Trophoblast cell (in vitro differentiated cells and primary cell): ENCODE measurements at places on chromosomes 7 and 10.
A peak's percentile ranks its signal among the peaks of the same experiment; 100 is the strongest.

DNA sequence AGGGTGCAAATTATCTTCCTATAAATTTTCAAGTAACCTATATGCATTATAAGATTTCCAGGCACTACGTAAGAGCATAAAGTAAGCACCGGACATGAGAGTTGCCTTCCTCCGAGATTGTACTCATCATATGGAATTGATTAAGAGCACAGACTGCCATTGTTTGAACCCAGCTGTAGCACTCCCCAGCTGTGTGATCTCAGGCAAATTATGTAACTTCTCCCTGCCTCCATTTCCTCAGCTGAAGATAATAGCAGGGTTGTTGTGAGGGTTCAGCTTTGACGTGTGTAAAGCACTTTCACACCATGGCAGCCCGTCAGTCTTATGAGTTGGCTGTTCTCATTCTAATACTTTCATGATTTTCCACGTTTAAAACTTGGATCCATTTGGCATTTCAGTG lies 122.6 kb downstream of the ITIH5 start:
- no peak for DNase-seq

DNA sequence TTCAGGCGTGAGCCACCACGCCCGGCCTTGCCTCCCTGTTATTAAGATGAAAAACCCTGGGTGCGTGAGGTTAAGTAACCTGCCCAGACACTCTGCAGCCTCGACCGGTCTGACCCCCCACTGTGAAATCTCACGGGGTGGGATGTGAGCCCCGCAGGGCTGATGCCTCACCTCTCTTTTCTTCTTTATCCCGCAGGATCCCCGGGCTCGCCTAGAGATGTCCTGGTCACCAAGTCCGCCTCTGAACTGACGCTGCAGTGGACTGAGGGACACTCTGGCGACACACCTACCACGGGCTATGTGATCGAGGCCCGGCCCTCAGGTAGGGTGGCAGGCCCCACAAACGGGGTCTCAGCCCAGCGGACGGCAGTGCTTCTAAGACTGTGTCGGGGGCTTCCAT lies 461.1 kb upstream of the FOXK1 start:
- DNase-seq = no peak

- no peak for DNase-seq
Observed at GRCh38 chr7:29647020-29647654, 83.5 kb downstream of the PRR15 start.

- no peak for DNase-seq
Observed at GRCh38 chr10:12367272-12367671, 17.9 kb downstream of the CAMK1D start.

- no peak for DNase-seq
Observed at GRCh38 chr10:15563246-15563645, 156.5 kb downstream of the ITGA8 start.

GRCh38 chr7:98284335-98285036 lies 3.0 kb downstream of the BRI3 start:
- DNase-seq = peak; percentile 92

DNA sequence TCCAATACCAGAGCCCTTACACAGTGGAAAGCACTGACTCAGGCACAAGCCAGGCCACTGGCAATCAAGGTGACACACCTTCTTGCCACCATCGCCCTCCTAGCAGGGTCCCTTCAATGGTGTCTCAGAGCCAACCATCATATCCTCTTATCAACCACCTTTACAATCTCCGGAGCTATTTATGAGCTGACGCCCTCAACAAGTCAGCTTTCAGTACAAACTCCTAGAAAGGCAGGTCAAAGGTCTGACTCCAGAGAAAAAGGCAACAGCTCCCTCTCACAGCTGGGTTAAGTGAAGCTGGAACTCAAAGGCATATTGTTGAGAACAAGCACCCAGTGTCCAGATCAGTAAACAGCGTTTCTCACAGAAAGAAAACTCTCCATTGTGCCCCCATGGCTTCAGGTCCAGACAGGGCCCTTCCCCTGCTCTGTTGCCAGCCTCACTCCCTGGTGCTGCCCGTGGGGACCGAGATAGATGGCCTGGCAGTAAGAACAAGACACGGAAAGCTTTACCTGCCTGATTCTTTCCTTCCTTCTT lies 2.4 kb downstream of the ZNF3 start:
- DNase-seq = no peak

DNA sequence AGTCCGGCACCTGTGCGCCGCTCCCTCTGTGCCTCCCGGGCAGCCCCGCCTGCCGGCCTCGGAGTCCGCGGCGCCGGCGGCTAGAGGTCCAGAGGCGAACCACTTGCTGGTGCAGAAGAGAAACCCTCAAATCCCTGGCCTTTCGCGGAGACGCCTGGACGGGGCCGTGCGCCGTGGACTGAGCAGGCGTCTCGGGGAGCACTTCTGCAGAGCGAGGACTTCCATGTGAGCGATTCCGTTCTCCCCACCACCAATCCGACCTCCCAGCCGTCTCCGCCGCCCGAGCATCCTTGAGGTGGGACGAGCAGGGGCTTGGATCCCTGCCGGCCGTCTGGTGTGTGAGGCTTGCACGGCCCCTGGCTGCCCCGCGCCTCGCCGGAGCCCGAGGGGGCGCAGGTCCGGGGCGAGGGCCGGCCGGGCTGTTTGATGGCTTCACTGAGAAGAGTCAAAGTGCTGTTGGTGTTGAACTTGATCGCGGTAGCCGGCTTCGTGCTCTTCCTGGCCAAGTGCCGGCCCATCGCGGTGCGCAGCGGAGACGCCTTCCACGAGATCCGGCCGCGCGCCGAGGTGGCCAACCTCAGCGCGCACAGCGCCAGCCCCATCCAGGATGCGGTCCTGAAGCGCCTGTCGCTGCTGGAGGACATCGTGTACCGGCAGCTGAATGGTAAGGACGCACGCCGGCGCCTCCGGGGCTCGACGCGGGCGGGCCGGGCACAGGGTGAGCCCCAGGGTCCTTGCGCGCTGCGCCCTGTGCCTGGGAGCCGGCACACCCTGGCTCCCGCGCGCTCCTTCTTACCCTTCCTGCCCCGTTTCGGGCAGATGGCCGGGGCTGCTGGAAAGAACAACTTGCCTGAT lies 660 bp downstream of the GALNT17 start:
- DNase-seq = no peak

- peak; percentile 69 for DNase-seq
Observed at GRCh38 chr7:134932707-134933370, 53.5 kb upstream of the AGBL3 start.

DNA sequence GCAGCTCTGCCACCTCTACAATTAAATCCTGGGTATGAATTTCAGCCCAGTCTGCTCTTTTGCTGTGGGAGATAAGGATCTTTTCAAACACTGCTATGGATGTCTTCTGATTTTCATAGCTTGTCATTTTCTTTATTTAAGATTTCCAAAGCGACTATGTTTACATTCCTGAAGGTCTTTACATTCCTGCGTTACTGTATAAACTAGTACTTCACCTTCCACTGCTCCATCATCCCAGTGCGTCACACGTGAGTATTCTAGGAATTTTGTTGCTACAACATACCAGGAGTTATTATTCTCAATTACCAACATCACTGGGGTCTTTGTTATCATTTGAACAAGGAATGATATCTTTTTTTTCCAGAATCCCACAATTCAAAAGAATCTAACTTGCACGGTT lies 944.7 kb downstream of the SORCS3 start:
- DNase-seq = peak; percentile 74

DNA sequence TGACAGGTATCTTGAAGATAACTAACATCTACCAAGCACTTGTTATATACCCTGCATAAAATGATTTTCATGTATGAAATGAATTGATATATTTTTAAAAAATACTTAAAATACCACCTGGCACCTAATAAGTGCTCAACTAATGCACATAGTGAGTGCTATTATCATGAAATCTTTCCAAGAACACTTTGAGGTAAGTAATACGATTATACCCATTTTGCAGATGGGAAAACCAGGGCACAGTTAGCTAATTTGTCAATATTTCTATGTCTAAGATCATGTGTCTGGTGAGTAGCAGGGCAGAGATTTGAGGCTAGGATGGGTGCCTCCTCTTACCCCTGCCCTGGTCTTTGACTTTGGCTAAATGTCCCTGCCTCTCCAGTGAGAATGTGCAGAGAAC lies 6.1 kb downstream of the DMBT1 start:
- DNase-seq = no peak

DNA sequence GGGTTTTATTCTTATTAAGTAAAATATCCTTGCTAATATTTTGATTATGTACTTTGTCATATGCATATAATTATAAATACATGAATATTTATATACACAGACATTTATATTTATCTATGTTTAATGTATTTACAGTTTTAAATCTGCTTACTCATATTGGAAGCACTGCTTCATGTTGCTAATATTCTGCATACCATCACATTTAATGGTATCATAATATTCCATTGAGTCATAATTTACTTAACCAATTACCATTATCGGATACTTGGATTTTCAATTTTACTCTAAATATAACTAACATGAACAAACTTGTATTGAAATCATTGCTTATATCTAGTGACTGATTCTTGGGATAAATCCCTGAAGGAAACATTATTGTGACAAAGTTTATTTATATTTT lies 155.2 kb downstream of the MBL2 start:
- DNase-seq = no peak

- no peak for DNase-seq
Observed at GRCh38 chr10:120768227-120768626, 82.9 kb upstream of the WDR11 start.
